ENCODE measurements at places on chromosomes 6 and 20.

- DNase-seq = no peak
Observed at GRCh38 chr20:34904202-34904621, 27.8 kb downstream of the ACSS2 start.

GRCh38 chr20:35269055-35269781, 8.7 kb downstream of the MMP24OS start:
- no peak for DNase-seq

GRCh38 chr20:3109350-3110302, 25.1 kb upstream of the AVP start:
- no peak for DNase-seq

DNA sequence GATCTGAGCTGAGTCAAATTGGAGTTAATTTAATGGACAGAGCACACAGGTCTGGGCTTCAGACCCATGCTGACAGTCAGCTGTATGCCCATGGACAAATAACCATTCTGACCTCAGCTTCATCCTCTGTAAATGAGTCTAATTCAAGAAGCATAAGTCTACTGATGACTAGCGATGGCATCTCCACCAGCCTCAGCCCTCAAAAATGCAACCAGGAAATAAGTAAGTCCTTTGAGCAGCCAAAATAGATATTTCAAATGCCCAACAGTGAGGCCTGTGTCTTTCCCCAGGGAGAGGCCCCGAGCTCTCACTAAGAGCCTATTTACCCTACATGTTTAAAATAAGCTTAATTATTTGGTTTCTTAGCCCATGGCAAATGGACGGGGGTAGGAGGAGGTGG, 114.2 kb upstream of the MTHFD1L start:
- no peak for DNase-seq

DNA sequence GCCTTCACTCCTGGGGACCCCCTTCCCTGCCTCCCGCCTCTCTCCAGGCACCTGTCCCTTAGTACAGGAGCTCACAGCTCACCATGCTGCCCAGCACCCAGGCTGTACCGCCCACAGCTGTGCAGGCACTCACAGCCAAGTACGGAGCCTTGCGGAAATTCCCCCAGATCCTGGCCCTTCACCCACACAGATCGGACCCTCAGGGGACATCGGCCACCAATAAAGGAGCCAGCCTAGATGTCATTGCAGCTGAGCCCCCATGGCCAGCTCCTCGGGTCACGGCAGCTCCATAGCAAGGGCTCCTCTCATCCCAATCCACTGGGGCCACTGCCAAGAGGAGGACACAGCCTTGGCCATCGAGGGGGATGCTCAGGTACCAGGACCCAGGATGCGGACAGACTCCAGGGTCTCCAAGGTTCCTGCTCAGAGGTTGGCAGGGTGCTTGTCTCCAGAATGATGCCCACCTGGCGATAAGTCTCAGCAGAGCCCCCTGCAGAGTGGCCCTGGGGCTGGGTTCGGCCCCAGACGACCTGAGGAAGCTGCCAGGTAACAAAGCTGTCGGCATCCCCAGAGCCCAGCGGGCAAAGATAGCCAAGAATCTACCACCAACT, 82.3 kb downstream of the YTHDF1 start:
- no peak for DNase-seq

DNA sequence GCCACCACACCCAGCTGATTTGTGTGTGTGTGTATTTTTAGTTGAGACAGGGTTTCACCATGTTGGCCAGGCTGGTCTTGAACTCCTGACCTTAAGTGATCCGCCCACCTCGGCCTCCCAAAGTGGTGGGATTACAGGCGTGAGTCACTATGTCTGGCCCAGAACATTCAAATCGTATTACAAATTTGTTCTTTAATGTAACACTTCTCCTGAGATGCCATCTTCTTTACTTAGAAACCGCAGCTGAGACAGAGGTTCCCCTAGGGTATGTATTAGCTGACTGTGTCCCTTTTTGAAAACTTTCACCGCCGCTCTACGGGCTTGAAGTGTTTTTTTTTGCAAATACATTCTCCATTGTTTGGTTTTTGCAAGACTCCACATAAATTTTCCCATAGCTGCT, 62.6 kb downstream of the TOX2 start:
- no peak for DNase-seq

DNA sequence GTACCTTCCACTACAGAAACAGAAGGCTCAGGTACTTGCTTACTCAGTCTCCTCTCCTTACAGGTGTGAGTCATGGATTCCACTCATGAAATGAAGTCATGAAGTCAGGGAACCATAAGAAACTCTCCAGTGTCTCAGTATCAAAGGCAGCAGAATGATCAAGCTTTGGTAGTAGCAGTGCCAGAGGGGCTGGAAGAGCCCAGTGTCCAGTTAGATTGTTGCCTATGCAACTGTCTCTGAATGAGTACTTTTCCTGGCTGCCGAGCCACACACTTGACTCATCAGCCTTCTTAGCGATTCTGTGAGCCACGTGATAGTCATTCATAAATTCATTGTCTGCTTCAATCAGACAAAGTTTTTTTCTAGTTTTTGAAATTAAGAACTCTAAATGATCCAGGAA, 52.2 kb upstream of the DTNBP1 start:
- DNase-seq = no peak

GRCh38 chr20:19872001-19872400, 113.9 kb downstream of the RIN2 start:
- no peak for DNase-seq

GRCh38 chr6:66355471-66355870, 648.4 kb upstream of the EYS start:
- DNase-seq = no peak

DNA sequence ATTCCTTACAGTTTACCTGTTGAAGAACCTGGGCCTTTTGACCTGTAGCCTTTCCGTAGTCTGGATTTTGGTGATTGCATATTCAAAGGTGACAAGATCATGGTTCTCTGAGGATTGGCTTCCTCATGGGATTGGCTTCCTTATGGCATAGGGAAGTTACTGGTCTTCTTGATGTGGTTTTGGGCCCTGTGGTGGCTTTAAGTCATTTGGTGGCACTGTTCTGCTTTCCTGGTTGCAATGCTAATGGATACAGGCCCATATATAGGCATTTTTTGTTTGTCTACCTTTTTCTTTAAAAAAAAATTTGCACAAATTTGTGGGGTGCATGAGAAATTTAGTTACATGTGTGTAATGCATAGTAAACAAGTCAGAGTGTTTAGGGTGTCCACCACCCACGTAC, 185.7 kb downstream of the CDKAL1 start:
- DNase-seq = no peak

GRCh38 chr20:63275825-63276224, 3.2 kb downstream of the ARFGAP1 start:
- DNase-seq = no peak

- no peak for DNase-seq
Observed at GRCh38 chr20:32350421-32350820, 7.7 kb upstream of the ASXL1 start.

DNA sequence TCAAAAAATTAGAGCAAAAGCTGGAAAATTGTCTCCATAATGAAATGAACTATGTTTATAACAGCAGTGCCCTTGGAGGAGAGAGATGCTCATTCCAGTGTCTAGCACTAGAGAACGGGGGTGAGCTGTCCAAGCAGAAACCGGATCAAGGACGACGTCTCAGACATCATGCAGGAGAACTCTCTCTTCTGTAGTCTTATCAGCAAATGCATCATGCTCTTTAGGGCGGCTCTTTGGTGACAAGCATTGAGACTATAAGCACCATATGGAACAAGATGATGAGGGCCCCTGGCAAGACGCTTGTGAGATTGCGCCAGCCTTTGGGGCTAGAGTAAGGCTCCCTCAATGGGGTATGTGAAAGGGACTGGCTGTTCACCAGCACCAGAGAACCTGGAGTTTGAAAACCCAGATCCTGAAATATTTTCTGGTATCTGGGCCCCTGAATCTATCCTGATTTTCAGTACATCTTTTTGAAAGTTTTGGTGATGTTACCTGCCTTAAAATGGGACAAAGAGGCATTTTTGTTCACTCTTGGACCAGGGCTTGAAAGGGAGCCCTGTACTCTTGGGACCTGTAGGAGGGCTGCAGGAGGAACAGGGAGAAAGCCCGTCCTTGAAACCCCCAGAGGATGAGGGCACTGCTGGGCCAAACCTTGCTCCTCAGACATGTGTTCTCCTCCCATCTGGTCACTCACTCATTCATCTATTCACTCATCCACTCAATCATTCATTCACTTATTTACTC, 127.6 kb downstream of the TTLL2 start:
- DNase-seq = no peak

GRCh38 chr6:81755551-81755950, 3.1 kb upstream of the TENT5A start:
- no peak for DNase-seq

- no peak for DNase-seq
Observed at GRCh38 chr20:14523090-14523489, 185.7 kb upstream of the FLRT3 start.

DNA sequence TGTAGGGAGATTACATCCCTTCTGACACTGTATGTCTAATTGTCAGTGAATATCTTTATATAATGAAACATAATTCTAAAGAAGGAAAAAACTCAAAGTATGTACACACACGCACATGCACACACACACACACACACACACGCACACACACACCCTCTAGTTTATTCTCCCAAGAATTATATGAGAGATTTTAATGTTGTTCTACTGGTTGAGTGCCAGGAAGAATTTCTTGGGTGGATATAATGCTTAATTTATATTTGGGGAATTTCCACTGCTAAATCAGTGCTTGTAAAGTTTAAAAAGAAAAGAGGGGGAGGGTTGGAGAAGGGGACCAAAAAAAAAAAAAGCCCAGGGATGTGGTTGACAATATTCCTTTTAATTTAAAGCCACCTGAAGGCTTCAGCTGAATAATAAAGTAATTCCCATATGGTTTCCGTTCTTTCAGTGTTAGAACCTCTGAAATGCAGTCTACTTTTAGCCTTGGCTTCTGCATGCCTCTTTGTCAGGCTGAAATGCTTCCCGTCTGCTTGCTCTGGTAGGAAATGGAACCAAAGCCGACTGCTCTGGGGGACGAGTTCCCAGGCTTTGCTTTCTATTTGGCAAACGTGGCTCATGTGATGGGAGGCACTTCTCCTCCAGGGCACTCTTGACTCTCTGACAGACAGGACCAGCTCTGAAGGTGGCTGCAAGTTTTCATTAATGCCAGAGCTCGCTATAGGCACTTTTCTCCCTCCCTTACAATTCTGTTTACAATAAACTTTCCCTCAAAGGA, 225.4 kb downstream of the PRL start:
- DNase-seq = no peak
